ENCODE measurements at places on chromosomes 12 and 14.

GRCh38 chr12:122848471-122849351 lies 13.5 kb downstream of the HIP1R start:
- DNase-seq, result no peak

GRCh38 chr12:52860102-52860823 lies 11.5 kb upstream of the KRT78 start:
- no peak for DNase-seq

- no peak for DNase-seq
Observed at GRCh38 chr14:69755784-69756183, 11.2 kb upstream of the SRSF5 start.

GRCh38 chr14:33386781-33387180 lies 448.1 kb downstream of the NPAS3 start:
- no peak for DNase-seq

GRCh38 chr12:24378548-24379407 lies 429.3 kb upstream of the SOX5 start:
- DNase-seq, result no peak

- no peak for DNase-seq
Observed at GRCh38 chr12:1189163-1189562, 198.1 kb downstream of the ERC1 start.

Measured in activated CD4-positive, alpha-beta T cell treated with anti-CD3 and anti-CD28 coated beads, Interleukin-2, amount 50 U/mL, for 48 hours (primary cell).